ENCODE measurements at places on chromosomes 6 and 20.

DNA sequence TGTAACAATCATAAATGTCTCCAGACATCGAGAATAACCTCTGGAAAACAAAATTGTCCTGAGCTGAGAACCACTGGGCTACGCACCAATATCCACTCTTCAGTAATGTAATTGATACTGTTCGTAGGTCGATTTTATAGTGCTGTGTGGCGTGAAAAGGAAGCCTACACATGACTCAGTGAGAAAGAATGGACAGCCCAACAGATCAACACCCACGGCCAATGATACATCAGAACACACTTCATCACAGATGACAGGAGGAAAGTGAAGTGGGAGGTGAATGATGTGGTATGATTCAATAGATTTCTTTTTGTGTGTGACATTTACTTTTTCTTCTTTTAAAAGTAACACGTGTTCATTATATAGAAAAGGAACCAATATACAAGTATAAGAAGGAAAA lies 93.5 kb downstream of the RPS12 start:
- no peaks in the 10 kb centered on the region for H3K27me3 ChIP-seq
- DNase-seq, result no peak
- H3K27ac ChIP-seq, result no peak overlapping the region
- H3K4me1 ChIP-seq, result no peaks in the 10 kb centered on the region

DNA sequence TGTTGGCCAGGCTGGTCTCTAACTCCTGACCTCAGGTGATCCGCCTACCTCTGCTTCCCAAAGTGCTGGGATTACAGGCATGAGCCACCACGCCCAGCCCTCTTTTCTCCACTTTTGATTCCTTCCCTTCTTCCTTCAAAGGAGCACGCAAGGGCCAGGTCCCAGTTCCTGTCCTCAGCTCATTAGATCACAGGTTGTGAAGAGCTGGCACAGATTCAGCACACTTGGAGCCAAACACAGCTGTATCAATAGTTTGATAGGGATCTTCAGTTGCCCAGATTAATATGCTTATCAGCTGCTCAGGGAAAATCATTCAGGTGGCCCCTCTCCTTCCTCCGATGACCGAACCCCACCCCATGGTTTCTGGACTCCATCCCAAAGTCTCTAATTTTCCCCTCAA lies 14.4 kb upstream of the SLC22A23 start:
- H3K4me3 ChIP-seq, result no peak overlapping the region
- DNase-seq, result no peak
- no peaks in the 10 kb centered on the region for H3K4me1 ChIP-seq

- no peak overlapping the region for H3K27ac ChIP-seq
- no peaks in the 10 kb centered on the region for H3K4me1 ChIP-seq
- H3K36me3 ChIP-seq, result no peaks in the 10 kb centered on the region
- no peak for DNase-seq
Observed at GRCh38 chr20:11124849-11125505, 451.2 kb upstream of the JAG1 start.

DNA sequence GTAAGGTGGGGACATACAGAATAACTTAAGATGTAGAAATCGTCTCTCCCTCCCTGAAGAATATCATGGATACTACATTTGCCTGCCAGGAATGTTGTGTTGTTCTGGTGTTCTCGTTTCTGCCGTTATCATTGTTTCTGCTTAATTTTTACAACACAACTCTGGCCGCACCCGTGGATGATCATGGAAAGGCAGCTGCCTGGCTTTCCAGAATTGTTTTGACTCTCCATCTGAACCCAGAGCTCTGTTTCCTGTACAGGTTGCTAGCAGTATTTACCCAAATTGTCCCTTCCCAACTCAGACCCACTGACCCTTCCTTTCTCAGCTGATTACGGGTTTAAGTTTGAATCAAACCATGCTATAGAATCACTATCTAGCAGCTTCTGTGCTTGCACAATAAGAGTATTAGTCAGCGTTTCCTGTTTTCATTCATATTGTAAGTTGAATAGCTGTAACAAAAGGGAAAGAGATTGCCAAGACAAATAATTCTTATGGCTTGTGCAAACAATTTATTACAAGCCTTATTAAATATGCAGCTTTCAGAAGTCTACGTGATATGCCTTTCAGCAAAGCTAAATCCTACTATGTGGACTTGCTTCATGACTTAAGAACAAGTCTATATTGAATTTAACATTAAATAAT lies 139.0 kb downstream of the MTHFD1L start:
- no peak for DNase-seq
- no peaks in the 10 kb centered on the region for H3K36me3 ChIP-seq
- no peak overlapping the region for H3K27ac ChIP-seq
- H3K4me1 ChIP-seq, result no peaks in the 10 kb centered on the region
- H3K4me3 ChIP-seq, result no peak overlapping the region

DNA sequence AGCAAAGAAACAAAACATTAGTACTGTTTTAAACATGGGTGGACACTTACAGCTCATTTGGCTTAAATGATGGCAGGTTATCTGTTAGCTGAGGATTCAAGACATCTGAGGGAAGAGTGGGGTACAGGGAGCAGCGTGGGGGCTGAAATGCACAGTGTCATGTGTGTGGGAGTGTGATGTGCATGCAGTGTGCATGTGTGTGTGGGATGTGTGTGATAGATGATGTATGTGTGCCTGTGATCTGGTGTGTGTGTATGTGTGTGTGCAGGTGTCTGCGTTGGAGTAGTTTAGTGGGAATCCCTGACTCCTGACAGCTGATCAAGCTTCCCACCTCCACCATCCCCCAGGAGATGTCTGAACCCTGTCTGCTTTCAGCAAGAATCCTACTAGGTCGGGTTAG lies 25.4 kb upstream of the GGTLC1 start:
- H3K27ac ChIP-seq, result no peak overlapping the region
- DNase-seq, result no peak
- no peaks in the 10 kb centered on the region for H3K36me3 ChIP-seq
- no peaks in the 10 kb centered on the region for H3K27me3 ChIP-seq
- no peak overlapping the region for H3K4me3 ChIP-seq

- no peak overlapping the region for H3K4me3 ChIP-seq
- H3K4me1 ChIP-seq, result no peaks in the 10 kb centered on the region
- H3K27ac ChIP-seq, result no peak overlapping the region
- no peaks in the 10 kb centered on the region for H3K36me3 ChIP-seq
- H3K27me3 ChIP-seq, result no peaks in the 10 kb centered on the region
- no peak for DNase-seq
Observed at GRCh38 chr6:161954077-161954476, 680.2 kb upstream of the AGPAT4 start.

DNA sequence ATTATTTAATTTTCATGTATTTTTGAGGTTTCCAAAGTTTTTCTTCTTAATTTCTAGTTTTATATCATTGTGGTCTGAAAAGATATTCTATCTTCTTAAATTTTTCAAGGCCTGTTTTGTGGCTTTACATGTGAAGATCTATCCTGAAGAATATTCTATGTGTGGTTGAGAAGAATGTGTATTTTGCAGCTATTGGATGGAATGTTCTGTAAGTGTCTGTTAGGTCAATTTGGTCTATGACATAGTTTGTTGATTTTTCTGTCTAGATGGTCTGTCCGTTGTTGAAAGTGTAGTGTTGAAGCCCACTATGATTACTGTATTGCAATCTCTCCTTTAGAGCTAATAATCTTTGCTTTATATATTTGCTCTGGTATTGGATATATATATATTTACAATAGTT lies 125.7 kb downstream of the CRYBG1 start:
- H3K4me1 ChIP-seq, result peaks cover 4% of the 10 kb centered on the region
- no peak overlapping the region for H3K4me3 ChIP-seq
- no peaks in the 10 kb centered on the region for H3K27me3 ChIP-seq

- H3K27me3 ChIP-seq, result no peaks in the 10 kb centered on the region
- no peak overlapping the region for H3K4me3 ChIP-seq
- no peak overlapping the region for H3K27ac ChIP-seq
- H3K4me1 ChIP-seq, result no peaks in the 10 kb centered on the region
Observed at GRCh38 chr20:1656844-1657243, 735 bp downstream of the SIRPG start.

DNA sequence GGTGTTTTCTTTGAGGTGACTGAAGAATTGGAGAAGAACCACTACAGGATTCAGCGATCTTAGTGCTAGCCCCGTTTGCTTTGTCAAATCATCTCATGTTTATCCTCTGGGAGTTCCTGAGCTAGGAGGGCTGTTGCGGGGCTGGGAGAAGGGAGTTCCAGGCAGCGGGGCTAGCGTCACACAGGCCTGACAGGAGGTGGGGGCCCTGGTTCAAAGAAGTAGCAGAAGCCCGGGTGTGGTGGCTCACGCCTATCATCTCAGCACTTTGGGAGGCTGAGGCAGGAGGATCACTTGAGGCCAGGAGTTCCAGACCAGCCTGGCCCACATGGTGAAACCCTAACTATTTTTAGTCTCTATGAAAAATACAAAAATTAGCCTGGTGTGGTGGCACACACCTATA lies 33.2 kb upstream of the SULF2 start:
- H3K4me3 ChIP-seq, result no peak overlapping the region
- DNase-seq, result no peak
- H3K27ac ChIP-seq, result no peak overlapping the region
- no peaks in the 10 kb centered on the region for H3K36me3 ChIP-seq

- no peaks in the 10 kb centered on the region for H3K27me3 ChIP-seq
- no peak overlapping the region for H3K4me3 ChIP-seq
- no peak for DNase-seq
- H3K36me3 ChIP-seq, result no peaks in the 10 kb centered on the region
- peaks cover 5% of the 10 kb centered on the region for H3K4me1 ChIP-seq
Observed at GRCh38 chr6:73528897-73529296, 8.1 kb upstream of the EEF1A1 start.

GRCh38 chr6:140063021-140063399 lies 688.6 kb upstream of the CITED2 start:
- H3K36me3 ChIP-seq, result no peaks in the 10 kb centered on the region
- DNase-seq, result no peak
- H3K4me3 ChIP-seq, result no peak overlapping the region
- no peaks in the 10 kb centered on the region for H3K4me1 ChIP-seq

GRCh38 chr6:36917541-36918193 lies 31.9 kb downstream of the C6orf89 start:
- H3K27ac ChIP-seq, result no peak overlapping the region
- peaks cover 81% of the 10 kb centered on the region for H3K36me3 ChIP-seq
- no peaks in the 10 kb centered on the region for H3K27me3 ChIP-seq

- H3K27me3 ChIP-seq, result no peaks in the 10 kb centered on the region
- H3K36me3 ChIP-seq, result no peaks in the 10 kb centered on the region
- H3K4me3 ChIP-seq, result no peak overlapping the region
Observed at GRCh38 chr6:154448448-154449096, 61.9 kb downstream of the CNKSR3 start.

GRCh38 chr20:23727016-23727415 lies 23.7 kb downstream of the CST1 start:
- DNase-seq, result no peak
- H3K4me1 ChIP-seq, result no peaks in the 10 kb centered on the region
- H3K27ac ChIP-seq, result no peak overlapping the region
- H3K36me3 ChIP-seq, result no peaks in the 10 kb centered on the region
- H3K27me3 ChIP-seq, result no peaks in the 10 kb centered on the region

DNA sequence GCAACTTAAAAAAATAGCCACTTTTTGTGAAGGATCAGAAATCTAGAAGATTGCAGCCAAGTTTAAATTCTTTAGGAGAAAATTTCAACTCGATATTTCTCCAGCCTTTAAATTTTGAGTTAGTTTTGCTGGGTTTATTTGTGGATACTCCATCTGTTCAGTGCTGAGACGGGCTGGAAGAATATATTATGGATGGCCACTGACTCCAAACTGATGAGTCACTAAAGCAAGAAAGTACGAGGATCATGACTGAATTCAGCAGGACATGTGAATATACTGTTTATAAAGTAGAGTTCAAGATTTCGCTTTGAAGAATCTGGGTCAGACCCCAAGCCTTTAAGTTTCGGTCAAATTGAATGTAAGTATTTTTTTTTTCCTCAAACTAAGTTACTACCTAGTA lies 199.5 kb downstream of the ADGRB3 start:
- H3K4me3 ChIP-seq, result no peak overlapping the region
- no peaks in the 10 kb centered on the region for H3K4me1 ChIP-seq
- no peak overlapping the region for H3K27ac ChIP-seq
- DNase-seq, result no peak
- H3K27me3 ChIP-seq, result no peaks in the 10 kb centered on the region

DNA sequence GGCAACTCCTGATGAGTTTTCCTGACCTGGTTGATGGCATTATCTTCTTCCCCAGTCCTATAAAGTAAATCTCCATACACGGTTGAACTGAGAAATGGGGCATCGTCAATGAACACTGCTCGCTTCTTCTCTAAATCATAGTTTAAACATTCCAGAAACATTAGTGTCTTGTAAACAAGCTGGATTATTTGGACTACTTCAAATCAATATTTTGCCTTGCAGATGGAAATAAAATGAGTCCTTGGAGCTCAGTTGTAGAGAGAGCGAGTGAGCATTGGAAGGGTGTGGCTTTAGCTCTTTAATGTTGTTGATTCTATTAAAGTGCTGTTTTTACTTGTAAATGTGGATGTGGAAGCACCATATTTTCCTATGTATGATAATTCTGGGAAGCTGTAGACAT lies 18.4 kb downstream of the C6orf89 start:
- peaks cover 9% of the 10 kb centered on the region for H3K36me3 ChIP-seq
- no peak overlapping the region for H3K4me3 ChIP-seq
- no peaks in the 10 kb centered on the region for H3K27me3 ChIP-seq
- DNase-seq, result no peak

GRCh38 chr20:4320291-4320690 lies 304.9 kb upstream of the RNF24 start:
- DNase-seq, result no peak
- H3K27me3 ChIP-seq, result no peaks in the 10 kb centered on the region
- H3K4me3 ChIP-seq, result no peak overlapping the region
- H3K27ac ChIP-seq, result no peak overlapping the region

DNA sequence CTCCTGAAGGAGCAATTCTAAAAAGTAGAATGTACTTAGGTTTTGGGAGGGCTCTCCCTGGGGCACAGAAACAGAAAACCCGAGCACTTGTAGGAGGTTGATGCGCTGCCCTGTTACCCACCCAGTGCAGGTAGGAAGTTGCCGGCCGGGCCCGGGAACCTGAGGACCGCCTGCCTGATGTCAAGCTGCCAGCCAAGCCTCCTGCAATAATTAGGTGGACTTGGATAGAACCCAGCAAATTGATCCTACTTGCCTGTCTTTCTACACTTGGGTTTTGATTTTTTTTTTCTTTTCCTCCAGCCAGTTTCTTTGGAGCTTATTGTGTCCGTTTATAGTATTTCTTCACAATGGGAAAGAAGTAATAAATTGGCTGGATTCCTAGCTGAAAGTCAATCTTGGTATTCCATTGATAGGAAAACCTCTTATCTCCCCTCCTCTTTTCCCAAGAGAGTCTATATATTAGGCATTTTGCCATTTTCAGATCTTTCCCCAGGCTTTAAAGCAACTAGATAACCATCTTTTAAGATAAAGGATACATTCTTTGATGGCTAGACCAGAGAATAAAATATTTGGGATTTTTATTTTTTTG lies 78.3 kb upstream of the FYN start:
- no peaks in the 10 kb centered on the region for H3K27me3 ChIP-seq
- no peak for DNase-seq
- H3K36me3 ChIP-seq, result no peaks in the 10 kb centered on the region
- H3K4me1 ChIP-seq, result no peaks in the 10 kb centered on the region

GRCh38 chr6:161394437-161394836 lies 120.6 kb upstream of the AGPAT4 start:
- H3K27ac ChIP-seq, result no peak overlapping the region
- no peaks in the 10 kb centered on the region for H3K27me3 ChIP-seq
- H3K4me3 ChIP-seq, result no peak overlapping the region
- no peaks in the 10 kb centered on the region for H3K4me1 ChIP-seq
- DNase-seq, result no peak

GRCh38 chr6:168616816-168617765 lies 176.1 kb downstream of the SMOC2 start:
- DNase-seq, result no peak
- no peaks in the 10 kb centered on the region for H3K4me1 ChIP-seq
- no peaks in the 10 kb centered on the region for H3K27me3 ChIP-seq
- H3K27ac ChIP-seq, result no peak overlapping the region
- no peak overlapping the region for H3K4me3 ChIP-seq
